ENCODE measurements at places on chromosomes 16 and 17.

DNA sequence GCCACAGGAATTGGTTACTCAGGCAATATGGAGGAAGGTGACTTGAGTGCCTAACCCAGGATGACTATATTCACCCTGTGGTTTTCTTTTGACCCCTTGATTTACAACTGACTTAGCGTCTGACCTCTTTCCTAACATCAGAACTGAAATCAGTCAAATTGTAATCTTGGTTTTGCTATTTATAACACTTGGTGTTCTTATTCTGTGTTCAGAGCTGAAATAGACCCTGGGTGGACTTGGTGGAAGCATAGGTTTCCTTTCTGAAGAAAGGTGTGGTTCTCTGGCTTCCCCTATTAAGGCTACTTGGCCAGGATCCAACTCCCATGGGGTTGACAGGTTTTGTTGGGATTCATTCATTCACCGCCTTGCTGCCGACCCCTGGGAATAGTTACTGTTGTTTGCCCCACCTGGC is 80.8 kb downstream of the CLEC16A start:
- no peak for DNase-seq

- DNase-seq, result no peak
Observed at GRCh38 chr16:64181271-64181925, 940.5 kb downstream of the CDH11 start.

- no peak for DNase-seq
Observed at GRCh38 chr16:24677388-24677787, 52.1 kb upstream of the TNRC6A start.

DNA sequence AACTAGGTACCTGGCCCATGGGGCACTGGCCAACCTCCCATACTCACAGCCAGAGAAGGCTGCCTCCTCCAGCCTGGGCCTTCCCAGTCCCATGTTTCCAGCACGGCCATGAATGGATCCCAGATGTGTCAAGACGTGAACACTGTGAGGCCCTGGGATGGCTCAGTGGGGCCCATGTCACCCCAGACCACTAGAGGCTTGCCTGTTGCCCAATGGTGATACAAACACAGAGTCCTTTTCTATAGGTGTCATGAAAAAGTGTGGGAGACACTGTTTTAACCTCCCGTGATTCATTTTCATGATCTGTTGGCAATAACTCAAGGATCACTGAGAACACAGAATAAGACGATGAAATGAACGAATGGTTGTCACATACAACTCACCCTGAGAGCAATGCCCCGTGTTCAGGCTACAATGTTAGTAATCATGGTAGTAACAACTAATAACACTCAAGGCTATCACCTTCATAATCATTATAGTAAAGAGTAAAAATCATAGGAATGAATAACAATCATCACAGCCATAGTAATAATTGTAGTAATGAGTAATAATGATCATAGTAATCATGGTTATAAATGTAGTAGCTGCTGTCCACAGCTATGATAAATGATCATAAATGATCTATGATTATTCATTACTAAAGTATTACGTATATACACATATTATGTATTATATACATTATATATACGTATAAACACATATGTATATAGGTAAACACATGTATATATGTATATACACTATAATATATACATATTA is 64.0 kb downstream of the DYNLRB2 start:
- no peak for DNase-seq

DNA sequence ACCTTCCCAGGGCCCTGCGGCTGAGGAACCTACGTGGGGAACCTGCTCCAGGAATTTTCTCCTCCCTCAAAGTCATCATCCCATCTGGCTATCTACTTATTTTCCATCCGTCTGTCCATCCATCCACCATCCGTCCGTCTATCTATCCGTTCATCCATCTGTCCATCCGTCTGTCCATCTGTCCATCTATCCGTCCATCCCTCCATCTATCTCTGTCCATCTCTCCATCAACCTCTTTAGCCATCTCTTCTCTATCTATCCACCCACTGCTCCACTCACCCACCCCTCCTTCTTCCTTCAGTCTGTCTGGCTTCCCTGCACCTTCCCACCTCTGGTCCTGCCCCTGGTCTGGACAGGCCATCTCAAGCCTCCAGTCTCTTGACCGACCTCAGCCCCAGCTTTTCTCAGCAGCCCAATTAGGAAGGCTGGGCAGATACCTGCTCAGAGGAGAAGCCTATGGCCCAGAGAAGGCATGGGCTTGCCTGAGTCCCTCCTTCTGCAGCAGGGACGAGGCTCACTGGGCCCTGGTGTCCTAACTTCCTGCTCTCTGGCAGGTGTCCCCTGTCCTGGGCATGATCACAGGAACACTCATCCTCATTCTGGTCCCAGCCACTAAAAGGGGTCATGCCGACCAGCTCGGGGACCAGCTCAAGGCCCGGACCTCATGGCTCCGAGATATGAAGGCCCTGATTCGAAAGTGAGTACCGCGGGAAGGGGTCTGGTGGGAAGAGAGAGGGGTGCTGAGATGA is 23.0 kb downstream of the MYBBP1A start:
- DNase-seq, result no peak

- DNase-seq, result no peak
Observed at GRCh38 chr16:12201216-12201615, 224.7 kb downstream of the SNX29 start.

GRCh38 chr16:47847220-47847970 is 308.4 kb downstream of the ABCC12 start:
- DNase-seq, result no peak

DNA sequence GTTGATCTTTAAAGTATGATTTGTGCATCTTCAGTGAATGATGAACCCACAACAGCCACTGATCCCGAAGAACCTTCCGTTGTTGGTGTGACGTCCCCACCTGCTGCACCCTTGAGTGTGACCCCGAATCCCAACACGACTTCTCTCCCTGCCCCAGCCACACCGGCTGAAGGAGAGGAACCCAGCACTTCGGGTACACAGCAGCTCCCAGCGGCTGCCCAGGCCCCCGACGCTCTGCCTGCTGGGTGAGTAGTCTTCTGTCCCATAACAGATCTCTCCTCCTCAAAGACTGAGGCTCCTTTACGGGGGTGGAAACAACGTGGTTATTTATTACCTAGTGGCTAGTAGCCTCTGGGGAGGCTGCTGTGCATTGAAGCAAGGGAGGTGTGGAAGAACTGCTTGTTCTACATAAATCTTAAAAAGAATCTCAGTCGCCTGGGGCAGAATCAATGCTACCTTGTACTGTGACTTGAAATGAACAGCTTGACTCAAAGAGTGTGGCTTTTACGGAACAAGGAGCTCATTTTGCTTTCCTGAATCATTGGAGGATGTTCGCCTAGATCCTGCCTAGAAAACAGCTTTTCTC is 63.0 kb upstream of the CLEC18A start:
- no peak for DNase-seq

- DNase-seq, result no peak
Observed at GRCh38 chr16:72812672-72813071, 235.3 kb downstream of the ZFHX3 start.

- no peak for DNase-seq
Observed at GRCh38 chr16:10877472-10877946, 507 bp downstream of the CIITA start.

DNA sequence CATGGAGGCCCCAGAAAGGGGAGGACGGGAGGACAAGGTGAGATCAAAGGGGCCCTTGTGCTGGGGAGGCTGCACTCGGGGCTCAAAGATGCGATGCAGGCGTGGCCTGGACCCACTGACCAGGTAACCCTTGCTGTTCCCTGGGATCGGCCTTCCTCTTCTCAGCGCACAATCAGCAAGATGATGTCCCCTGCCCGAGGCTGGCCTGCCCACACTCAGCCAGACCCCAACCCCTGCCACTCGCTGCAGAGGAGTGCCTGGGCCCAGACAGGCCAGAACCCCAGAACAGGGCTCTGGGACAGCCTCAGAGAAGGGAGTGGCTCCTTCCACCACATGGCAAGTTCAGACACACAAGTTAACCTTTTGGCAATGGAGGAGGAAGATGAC is 14.8 kb downstream of the KIFC3 start:
- no peak for DNase-seq

GRCh38 chr17:34099859-34100515 is 155.1 kb upstream of the CCL2 start:
- no peak for DNase-seq

GRCh38 chr17:50487213-50488096 is 8.8 kb downstream of the RSAD1 start:
- DNase-seq, result no peak

DNA sequence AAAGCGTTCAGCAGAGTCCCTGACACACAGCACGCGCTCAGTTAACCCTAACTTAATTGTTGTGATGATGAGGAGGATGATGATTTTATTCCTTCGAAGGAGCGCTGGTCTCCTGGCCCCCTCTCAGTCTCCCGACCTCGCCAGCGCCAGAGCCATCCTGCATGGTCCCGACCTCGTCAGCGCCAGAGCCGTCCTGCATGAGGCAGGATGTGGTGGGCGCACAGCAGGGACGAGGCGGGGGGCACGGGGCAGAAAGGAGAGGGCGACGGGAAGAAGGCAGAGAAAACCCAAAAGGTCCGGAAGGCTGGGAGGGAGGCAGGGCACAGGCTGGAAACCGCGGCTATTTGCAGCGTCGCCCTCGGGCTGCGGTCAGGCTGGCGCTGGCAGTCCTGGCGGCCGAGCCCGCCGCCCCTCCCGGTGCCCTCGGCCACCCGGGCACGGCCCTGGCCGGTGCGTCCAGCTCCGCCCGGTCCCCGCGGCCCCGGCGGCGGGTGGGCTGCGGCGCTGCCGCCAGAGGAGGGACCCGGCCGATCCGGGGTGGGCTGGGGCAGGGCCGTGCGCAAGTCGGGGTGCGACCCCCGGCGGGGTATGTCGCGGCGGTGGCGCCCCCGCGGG is 3.0 kb upstream of the TAC4 start:
- DNase-seq, result no peak

- no peak for DNase-seq
Observed at GRCh38 chr17:35666967-35667532, 64.4 kb upstream of the RASL10B start.

DNA sequence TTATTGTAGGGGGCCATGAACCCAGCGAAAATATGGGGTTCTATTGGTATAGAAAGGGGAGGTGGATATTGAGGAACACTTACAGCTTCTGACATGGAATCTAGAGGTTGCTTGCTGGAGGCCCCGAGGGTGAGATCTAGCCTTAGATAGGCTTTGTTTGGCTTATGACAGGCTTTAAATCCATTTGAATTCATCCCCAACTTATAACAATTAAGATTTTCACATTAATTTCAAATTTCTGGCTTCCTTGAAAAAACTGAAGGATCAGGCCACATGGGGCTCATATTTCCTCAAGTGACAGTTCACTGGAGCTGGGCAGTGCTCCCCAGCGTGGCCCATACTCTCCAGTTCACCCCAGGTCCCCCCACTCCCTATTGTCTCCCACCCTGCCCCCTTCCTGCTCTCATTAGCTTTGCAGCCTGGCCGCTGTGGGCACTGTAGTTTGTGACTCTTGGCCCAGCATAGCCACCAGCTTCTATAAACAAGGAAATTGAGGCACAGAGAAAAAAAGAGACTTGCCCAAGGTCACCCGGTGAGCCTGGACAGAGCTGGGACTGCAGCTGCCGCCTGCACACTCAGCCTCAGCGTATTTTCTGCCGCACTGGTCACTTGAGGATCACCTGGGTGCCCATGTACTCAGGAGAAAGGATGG is 19.8 kb upstream of the ADGRG1 start:
- no peak for DNase-seq

GRCh38 chr16:75458029-75458428 is 6.5 kb downstream of the TMEM170A start:
- DNase-seq, result no peak

GRCh38 chr16:15502041-15502725 is 67.8 kb downstream of the BMERB1 start:
- DNase-seq, result no peak

DNA sequence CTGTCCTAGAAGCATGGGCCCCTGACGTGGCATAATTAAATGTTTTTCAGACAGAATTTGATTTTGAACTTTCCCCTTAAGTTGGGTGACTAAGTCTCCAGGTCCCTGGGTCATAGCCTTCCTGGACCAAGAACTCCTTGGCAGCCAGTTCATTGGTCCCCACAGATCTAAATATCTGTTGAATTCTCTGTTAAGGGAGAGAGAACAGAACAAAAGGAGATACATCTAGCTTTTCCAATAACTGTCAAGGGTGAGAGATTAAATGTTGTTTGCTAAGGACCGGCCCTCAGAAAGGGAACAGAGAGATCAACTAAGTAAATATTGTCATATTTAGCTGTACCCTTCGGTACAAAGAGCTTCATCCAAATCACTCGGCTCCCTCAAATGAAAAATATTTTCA is 78.2 kb upstream of the NOL11 start:
- DNase-seq, result no peak

DNA sequence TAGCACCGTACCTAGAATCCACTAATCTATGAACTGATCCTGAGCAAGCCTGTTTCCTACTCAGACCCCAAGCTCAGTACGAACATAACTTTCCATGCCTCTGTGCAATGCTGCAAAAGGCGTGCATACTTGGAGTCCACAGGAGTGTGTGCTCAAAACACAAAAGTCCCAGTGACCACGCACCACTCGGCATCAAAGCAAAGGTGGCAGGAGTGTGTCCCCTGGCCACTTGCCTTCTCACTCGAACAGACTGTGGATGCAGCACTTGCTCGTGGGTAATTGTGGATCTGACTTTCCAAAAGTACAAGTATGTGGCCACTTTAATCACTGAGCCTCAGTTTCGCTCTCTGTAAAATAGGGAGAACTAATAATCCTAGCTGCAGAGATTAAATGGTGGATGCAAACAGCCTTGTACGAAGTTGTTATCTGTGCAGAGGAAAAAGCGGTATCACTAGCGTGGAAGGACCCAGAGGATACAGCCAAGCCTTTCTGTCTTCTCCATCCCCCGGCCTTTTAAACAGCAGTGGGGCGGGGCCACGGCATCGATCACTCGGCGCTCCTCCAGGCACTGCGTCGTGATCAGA is 311 bp upstream of the KDM8 start:
- DNase-seq, result peak; percentile 93

DNA sequence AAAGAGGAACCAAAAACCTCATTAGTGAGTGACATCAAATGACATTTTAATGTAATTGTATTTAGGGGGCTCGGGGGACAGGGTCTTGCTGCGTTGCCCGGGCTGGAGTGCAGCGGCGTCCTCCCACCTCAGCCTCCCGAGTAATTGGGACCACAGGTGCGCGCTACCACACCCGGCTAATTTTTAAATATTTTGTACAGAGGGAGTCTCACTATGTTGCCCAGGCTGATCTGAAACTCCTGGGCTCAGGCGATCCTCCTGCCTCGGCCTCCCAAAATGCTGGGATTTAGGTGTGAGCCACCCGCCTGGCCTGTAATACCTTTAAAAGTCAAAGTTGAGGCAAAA is 581 bp downstream of the SNRNP25 start:
- DNase-seq, result no peak

DNA sequence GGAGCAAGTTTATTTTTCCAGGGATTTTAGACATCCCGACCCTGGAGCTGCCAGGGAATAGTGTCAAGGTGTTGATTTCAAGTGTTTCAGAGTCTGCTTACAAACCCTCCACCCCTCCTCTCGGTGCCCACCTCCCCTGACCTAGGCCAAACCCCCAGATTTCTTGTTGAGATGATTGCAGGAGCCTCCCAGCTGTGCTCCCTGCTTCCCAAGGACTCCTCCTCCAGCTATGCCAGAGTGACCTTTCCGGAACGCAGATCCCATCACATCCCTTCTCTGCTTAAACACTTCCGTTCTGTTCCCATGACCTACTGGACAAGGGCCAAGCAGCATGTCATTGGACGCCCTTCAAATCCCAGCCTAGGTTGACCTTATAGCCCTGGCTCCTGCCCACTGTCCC is 23.7 kb upstream of the CDH1 start:
- DNase-seq, result no peak

All from activated naive CD4-positive, alpha-beta T cell treated with anti-CD3 and anti-CD28 coated beads, Interleukin-2, amount 50 U/mL, for 16 hours (primary cell).